Mucosa of descending colon (tissue), 3 donors: ENCODE measurements at places on chromosomes 2 and 18.

GRCh38 chr2:224798180-224798579 lies 82.0 kb upstream of the CCDC195 start:
- DNase-seq: no peak

- DNase-seq: no peak
Measured at GRCh38 chr2:9310798-9311197, 104.2 kb downstream of the ASAP2 start.

DNA sequence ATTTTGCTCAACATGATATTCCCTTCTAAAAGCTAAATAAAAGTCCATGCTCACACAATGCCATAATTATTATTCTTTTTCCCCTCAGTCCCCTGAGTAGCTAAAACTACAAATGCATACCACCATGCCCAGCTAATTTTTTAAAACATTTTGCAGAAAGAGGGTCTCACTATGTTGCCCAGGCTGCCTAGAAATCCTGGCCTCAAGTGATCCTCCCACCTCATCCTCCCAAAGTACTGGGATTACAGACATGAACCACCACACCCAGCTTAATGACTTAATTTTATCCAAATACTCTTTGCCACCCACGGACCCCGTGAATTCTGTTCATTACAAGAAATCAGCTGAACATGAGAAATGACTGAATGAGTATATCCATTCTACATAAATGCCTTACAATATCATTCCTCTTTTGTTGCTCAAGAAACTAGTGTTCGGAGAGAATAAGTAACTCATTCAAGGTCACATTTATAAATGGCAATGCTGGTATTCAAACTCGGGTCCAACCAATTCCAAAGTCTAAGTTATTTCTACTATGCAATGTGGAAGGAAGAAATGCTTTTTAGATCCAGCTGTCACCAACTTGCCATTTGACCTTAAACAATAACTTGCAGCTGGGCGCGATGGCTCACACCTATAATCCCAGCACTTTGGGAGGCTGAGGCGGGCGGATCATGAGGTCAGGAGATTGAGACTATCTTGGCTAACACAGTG lies 59.8 kb downstream of the NOL10 start:
- DNase-seq: no peak

GRCh38 chr2:59458800-59459199 lies 1094.7 kb downstream of the BCL11A start:
- no peak for DNase-seq

DNA sequence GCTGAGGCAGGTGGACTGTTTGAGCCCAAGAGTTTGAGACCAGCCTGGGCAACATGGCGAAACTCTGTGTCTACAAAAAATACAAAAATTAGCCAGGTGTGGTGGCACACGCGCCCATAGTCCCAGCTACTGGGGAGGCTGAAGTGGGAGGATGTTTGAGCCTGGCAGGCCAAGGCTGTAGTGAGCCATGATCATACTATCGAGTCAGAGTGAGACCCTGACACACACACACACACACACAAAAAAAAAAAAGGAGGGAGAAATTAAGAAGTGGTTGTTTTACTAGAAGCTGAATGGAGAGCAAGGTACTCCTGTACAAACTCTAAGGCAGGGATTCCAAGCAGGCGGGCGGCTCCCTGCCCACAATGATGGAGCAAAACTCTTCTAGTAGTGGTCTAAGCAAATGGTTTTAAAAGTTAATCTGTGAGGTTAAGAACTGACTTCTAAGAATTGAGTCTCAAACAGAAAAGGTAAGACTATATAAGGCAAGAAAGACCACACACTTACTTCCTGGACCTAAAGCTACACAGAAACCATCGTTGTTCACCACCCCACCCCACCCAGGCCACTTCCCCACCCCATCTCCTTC lies 2.6 kb downstream of the ANKRD44 start:
- no peak for DNase-seq

DNA sequence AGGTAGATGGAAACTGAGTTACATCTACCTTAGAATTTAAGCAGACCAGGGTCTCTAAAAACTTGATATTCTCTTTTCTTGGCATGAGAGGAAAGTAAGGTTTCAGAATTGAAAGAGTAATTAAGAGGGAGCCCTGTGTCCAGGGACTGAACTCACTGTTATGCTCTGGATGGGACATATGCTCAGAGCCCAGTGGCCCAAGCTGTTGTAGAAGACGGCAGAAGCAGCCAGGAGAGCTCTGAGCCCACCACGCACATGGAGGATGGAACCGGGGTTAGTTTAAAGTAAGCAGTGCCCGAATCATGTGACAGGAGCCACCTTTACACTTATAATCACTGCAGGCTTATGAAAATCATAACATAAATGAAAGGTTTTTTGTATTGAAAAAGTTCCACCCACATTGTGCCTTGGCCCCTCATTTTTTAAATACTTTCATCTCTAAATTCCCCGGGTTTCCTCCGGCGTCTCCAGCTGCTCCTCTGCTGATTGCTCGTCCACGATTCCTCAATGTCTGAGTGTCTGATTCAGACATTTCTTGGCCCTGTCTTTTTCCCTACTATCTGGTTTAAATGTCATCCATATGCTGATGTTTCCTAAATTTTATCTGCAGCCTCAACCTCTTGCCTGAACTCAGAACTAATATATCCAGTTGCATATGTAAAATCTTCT lies 36.1 kb upstream of the SPTBN1 start:
- no peak for DNase-seq

GRCh38 chr18:5900262-5900661 lies 4.9 kb upstream of the TMEM200C start:
- no peak for DNase-seq

DNA sequence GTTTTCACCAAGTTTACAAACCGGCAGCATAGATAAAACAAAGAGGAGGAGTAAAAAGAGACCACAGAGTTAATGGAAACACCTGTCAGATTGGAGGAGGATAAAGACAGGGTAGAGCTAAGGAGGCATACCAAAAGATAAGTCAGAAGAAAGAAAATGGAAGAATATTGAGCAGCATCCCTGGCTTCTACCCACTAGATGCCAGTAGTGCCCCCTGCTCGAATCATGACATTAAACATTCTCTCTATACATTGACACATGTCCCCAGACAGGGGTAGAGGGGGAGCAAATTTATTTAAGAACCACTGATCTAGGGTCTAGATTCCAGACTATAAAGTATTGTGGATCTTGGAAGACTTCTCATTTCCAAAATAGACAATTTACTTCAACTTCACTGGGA lies 159.8 kb upstream of the ETAA1 start:
- DNase-seq: no peak

- DNase-seq: no peak
Measured at GRCh38 chr2:229927817-229928321, 5.6 kb downstream of the FBXO36 start.

DNA sequence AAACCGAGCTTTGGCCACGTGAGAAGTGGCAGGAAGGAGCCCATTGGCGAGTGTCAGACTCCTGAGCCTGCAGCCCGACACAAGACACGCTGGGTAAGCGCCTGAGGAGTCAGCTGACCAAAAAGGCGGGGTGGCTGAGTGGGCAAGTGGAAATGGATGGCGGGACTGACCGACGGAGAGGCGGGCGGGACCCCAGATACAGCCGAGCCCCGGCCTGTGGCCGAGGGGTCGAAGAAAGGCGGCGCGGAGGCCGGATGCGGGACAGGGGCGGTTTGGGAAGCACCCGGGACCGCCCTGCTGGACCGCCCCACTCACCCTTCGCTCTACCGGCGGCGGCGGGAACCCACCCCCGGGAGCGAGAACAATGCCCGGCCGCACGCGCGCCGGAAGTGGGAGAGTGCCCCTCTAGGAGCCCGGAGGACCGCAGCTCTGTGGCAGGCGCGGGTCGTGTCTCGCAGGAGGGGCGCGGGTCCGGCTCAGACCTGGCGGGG lies 22.8 kb downstream of the ZSCAN30 start:
- DNase-seq: peak; percentile 78

DNA sequence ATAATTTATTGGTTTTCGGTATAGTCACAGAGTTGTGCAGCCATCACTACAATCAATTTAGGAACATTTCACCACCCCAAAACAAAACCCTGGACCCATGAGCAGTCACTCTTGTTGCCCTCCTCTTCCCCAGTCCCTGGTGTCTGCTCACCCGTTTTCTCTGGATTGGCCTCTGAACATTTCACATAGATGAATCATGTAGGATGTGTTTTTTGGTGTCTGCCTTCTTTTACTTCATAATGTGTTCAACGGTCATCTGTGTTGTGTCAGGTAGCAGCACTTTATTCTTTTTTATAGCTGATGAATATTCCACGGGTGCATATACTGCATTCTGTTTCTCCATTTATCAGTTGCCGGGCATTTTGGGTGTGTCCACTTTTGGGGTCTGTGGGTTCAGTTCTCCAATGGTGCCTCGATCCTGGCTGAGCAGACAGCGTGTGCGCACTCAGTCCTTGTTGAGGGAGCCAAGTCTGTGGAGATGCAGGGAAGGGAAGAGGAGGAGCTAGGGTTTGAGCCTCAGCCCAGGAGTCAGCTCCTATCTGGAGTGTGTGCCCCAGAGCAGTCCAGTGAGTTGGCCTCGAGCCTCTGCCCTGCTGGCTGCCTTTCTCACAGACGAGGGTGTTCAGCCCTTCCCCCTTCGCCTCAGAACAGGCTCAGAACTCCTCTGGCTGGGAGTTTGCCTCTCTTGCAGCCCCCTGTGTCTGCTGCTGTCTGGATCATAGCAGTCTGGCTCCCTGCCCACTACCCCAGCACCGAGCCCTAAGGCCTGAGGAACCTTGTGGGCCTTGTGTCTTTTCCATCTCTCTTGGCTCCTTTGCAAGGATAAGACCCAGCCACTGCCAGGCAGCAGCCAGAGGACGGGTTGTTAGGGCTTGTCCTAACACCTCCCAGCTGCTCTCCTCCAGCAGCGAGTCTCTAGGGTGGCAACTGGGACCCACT lies 18.0 kb downstream of the C2orf74 start:
- peak; percentile 43 for DNase-seq

DNA sequence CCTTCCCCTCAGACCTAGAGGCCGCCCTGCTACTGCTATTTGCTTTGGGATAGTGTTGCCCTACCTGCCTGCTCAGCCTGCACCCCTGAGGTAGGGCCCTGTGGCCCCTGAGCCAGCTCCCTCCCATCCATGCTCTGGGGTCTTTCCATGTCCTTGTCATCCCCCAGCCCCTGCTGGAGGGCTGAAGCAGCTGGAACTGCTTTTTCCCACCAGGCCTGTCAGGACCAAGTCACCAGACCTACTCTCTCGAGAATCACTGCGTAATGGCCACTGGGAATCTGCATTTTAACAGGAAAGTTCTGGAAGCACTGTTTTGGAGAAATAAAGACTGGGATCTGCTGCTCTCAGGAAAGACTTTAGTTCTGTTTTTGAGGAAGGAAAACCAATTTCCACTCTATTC lies 20.2 kb upstream of the SLC35F6 start:
- DNase-seq: no peak

- DNase-seq: peak; percentile 71
Measured at GRCh38 chr2:238107525-238108422, 7.6 kb downstream of the ESPNL start.

DNA sequence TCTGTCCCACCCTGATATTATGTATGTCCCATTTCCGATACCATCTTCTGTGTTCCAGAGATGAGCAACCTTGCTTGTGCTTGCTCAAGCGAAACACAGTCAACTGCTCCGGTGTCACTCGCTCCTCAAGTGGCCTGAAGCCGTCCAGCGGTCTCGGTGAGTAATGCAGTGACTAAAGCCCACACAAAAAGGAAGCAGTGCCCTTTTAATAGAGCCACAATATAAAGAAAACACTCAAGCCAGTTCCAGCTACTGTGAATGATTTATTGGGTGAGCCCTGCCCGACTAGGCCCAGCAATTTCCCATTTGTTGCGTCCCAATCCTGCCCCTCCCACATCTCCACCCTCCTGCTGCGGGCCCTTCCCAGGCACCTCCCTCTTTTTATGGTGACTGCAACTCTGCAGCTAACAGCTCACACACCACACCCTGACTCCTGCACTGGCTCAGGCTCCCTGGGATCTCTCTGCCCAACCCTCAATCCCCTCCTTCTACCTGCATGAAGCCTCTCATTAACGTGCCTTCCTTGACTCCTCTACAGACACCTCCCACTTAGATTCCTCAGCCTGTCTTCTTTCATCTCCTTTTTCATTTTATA lies 44.2 kb upstream of the DSC1 start:
- peak; percentile 92 for DNase-seq

DNA sequence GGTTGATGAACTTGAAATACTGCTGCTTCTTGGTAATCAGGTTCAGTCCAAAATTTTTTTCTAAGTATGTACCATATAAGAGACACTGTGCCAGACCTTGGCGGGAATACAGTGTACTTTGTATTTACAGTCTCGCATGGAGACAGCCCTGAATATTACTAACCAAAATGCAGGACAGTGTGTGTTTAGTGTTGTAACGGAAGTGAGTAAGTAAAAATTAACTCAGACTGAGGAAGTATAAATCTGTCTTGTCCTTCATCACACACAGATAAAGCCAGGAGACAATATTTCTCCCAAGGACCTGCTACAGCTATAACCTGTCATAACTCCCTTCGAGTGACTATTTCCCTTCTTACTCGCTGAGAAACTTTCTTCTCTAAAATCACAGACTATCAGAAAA lies 76.9 kb downstream of the ACTR3 start:
- no peak for DNase-seq

DNA sequence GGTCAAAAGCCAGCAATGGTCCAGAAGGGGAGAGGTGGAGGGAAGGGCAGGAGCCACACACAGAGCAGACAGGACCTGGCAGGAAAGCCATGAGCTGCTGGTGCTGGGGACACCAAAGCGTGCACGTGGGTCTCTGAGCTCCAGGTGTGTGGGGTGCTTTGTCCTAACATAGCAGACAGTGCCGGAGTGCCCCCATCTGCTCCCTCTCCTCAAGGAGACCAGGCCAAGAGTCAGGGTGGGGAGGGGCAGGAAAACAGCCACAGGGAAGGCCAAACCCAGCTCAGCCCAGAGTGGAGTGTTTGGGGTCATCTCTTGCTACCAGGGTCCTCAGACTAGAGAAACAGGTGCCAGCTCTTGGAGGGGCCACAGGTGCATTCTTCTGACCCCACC lies 4.2 kb upstream of the GPC1 start:
- DNase-seq: no peak

- no peak for DNase-seq
Measured at GRCh38 chr2:215880970-215881369, 132.4 kb downstream of the MREG start.

- no peak for DNase-seq
Measured at GRCh38 chr2:132740081-132740720, 70.2 kb upstream of the LYPD1 start.

DNA sequence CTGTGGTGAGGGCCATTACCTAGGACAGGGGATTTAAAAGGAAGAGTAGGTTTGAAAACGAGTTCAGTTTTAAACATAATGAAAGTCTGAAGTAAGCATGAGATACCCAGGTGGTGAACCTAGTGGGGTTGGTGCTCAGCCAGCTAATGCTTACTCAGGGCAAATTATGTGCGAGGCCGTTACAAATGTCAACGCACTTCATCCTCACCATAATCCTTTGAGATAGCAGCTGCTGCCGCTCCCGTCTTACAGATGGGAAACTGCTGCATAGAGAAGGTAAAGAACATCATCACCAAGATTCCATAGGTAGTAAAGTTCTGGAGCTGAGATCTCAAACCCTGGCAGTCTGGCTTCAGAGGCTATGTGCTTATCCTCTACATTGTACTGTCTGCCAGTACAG lies 209.0 kb downstream of the DYM start:
- peak; percentile 13 for DNase-seq

GRCh38 chr2:122412360-122412759 lies 656.9 kb downstream of the TSN start:
- DNase-seq: no peak
